ENCODE measurements at places on chromosomes 13 and 19.

DNA sequence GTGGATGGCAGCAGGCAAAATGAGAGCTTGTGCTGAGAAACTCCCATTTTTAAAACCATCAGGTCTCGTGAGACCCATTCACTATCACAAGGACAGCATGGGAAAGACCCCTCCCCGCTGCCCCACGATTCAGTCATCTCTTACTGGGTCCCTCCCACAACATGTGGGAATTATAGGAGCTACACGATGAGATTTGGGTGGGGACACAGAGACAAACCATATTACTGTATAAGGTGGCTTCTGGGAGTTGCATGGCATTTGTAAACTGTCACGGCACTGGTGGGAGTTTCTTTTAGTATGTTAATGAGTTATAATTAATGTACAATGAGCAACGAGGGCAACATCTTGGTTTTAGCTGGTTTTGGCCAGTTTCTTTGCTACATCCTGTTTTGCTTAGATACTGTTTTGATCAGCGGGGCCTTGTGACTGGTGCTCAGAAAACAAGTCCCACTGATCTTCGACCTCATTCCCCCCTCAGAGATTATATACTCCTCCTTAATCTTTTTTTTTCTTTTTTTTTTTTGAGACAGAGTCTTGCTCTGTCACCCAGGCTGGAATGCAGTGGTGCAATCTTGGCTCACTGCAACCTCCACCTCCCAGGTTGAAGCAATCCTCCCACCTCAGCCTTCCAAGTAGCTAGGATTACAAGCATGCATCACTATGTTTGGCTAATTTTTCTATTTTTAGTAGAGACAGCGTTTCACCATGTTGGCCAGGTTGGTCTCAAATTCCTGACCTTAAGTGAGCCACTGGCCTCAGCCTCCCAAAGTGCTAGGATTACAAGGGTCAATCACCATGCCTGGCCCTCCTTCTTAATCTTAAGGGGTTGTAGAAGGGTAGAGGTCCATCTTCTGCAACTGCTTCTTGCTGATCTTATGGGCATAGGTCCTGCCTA is 21.3 kb upstream of the ZNF599 start:
- no peak for DNase-seq

DNA sequence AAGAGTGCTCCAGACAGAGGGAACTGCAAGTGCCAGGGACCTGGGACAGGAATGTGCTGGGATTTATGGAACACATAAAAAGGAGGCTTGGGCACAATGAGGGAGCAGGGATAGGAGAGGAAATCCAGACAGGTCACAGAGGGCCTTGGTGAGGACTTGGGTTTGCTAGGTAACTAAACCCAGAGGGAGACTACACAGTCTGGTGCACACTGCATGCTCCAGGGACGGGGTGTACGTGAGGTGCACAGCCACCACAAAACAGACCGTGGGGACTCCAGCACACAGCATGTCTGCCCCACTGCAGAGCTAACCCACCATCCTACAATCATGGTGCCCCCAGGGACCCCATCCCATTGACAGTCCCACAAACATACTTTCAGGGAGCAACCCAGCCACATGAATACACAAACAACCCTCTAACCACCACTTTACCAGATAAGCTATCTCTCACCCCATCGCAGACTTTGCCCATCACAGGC is 5.5 kb upstream of the ZFP36 start:
- DNase-seq, result no peak

DNA sequence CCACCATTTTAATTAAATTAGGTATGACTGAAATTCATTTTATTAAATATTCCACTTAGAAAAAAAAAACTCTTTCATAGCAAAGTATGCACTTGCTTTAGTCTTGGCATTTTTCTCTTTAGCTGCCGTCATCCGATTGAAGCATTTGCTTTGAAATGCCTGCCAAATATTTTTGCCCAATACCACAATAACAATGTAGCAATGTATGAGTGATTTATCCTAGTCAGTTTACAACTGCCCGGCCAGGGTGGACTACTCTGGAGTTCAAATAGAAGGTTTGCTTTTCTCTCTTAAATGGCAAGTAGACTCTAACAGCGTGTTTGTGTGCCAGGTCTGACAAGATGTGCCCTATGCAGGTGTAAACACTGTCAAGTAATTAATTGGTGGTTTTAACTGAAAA is 675.3 kb upstream of the SGCG start:
- DNase-seq, result no peak

DNA sequence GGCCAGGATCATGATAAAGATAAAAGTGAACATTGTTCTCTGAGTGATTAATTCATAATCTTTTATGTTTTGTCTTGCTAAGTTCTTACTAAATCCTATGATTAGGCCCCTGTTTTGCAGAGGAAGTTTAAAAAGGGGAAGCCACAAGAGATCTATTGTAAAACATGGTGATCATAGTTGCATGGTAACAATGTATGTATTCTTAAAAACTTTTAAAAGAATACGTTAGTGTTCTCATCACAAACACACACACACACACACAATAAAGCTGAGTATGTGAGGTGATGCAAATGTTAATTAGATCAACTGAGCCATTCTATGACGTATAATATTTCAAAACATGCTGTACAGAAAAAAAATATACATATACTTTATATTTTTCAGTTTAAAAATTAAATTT is 51.2 kb downstream of the MBD3L2B start:
- DNase-seq, result no peak

DNA sequence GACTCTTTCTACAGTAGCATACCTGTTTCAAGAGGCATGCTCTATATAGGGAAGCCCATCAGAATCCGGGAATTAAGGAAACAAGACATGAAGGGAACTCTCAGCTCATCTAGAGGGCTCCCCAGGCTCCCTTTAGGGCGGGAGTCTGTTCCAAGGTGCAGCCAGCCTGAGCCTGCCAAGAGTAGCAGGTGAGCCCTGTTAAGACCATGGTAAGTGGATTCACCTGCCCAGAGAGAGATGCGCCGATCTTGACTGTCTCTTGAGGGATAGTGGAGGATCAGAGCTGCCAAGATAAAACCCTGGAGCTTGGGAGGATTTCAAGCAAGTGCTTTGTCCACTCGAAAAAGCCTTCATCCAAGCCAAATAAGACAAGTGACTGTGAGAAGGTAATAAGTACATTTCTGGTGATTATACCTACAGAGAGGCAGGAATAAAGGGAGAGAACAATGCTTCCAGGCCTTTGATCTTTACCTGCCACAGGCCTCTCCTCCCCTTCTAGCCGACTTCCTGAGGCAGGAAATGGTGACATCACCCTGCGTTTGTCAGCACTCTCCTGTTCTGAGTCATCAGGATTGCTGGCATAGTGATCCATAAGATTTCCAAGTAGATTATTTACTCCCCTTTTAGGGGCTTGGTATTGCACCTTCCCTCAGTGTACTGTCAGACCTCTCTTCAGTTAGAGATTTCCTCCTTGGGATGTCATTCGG is 31.5 kb downstream of the KLF5 start:
- no peak for DNase-seq

DNA sequence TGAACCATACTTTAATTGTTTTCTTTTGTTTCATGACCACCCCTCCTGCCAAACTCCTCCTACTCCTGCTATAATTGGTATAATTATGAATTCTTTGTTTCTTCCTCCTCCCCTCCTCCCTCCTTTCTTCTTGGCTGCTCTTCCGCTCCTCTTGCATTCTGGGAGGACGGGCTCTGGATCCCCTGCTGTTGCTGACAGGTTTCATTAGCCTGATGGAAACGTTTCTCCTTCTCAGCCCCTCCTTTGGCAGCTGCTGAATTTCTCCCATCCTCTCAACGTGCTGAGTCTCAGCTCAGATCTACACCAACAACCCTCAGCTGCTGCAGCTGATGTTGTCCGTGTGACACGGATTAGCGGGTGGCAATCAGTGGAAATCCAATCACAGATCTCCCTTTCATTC is 97.1 kb upstream of the UBAC2 start:
- DNase-seq, result no peak

DNA sequence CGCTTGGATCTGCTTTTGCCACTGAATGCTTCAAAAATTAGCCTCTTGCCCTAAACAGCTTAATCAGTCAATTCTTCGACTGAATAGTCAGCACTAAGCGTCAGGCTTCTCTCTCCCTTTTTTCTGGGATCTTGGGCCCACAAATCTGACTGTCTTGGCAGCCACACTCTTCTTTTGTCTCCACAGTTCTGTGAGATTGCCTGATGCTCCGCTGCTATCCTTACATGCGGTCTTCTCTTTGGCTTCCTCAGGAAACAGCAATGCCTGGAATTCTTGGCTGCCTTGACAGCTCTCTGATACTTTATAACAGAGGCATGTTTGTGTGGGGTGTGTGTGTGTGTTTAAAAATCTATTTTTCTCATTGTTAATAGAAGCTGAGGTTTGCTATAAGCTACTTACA is 32.6 kb downstream of the ERCC5 start:
- DNase-seq, result no peak

GRCh38 chr13:41065078-41065477 is 3.8 kb downstream of the WBP4 start:
- no peak for DNase-seq

- no peak for DNase-seq
These were observed 38.7 kb downstream of the SKA3 start for GRCh38 chr13:21137696-21138095.

DNA sequence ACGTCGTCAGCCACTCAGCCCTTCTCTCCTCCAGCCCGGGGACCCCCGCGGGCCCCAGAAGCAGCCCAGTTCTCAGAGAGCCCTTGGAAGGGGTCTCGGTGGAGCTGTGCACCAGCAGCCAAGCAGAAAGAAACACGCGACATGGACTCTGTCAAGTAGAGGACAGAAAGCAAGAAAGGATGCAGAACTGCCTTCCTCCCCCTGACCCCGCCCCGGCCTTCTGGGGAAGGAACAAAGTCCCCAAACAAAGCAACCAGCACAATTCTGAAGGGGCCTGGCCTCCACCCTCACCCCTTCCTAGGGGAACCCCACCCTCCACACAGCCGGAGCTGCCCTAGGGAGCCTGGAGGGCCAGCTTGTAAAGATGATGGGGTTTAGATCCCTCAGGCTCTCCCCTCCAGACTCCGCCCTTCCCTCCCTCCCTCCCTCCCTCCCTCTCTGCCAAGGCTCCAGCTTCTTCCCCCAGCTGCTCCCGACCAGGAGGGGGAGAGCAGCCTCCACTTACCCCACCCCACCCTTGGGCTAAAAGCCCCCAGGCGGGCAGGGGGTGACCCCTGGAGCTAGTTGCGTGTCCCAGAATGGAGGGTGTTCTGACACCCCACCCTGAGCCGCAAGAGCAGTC is 7.8 kb downstream of the LYL1 start:
- DNase-seq, result no peak

- no peak for DNase-seq
These were observed 162.4 kb downstream of the PCDH20 start for GRCh38 chr13:61253105-61253877.

DNA sequence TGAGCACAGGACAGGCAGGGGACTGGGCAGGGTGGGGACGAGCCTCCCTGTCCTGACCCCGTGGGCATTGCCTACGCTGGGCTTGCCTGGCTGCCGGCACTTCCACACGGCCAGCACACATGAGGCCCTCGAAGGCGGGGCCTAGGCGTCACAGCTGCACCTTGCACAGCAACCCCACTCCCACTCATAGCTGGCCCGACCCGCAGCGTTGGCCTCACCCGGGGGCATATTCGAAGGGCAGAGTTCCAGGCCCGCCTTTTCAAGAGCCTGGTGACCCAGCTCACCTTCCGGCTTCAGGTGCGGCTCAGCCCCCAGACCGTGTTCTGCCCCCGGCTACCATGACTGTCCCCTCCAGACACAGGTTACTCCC is 16.9 kb upstream of the PROZ start:
- no peak for DNase-seq

DNA sequence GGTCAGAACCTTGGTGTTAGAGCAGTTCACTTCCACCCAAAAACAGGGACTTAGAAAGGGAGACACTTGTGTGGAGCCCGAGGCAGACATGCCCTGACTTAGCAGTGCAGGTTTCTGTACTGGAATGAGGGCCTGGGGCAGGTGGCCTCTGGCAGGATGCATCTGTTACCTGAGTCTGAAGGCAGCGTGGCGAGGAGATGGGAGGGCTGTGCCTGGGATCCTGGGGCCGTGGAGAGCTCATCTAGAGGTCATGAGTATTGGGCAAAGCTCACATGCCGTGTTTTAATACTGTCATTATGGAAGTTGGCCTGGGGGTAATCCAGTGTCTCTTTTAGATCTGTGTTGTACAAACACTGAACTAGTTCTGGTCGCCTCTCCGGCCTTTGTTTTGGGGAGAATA is 21.4 kb downstream of the KDM4B start:
- DNase-seq, result no peak

DNA sequence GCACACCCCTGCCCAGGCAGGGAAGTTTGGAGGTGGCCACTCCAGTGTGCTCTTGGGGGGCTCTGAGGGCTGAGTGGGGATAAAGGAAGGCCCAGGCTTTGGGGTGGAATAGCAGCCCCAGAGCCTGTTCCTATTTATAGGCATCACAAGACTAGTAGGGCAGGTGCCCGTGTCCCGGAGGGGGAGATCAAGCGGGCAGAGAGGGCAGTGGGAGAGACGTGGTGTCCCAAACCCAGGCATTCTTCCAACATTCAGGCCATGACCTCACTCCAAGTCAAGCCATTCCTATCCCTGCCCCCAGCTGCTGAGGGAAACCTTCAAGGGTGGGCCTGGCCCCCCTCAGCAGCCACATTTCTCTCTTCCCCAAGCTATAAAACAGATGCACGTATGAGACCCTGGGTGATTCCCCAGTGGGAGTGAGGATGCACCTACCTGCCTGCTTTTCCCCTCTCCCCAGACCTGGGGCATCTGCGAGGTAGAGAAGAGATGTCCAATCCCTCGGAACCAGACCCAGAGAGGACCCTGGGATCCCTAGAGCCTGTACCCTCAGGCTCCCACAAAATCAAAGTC is 3.9 kb downstream of the WIZ start:
- DNase-seq, result no peak

GRCh38 chr19:35671818-35672217 is 5.5 kb downstream of the UPK1A start:
- DNase-seq, result no peak

- no peak for DNase-seq
These were observed 10.3 kb downstream of the IER2 start for GRCh38 chr19:13160557-13160956.

- DNase-seq, result no peak
These were observed at the start of gene GSX1 for GRCh38 chr13:27792393-27793218. Gene GSX1, plus strand, starts transcription at chr13:27792483. Its CDS starts 208 bp downstream, at chr13:27792691.

DNA sequence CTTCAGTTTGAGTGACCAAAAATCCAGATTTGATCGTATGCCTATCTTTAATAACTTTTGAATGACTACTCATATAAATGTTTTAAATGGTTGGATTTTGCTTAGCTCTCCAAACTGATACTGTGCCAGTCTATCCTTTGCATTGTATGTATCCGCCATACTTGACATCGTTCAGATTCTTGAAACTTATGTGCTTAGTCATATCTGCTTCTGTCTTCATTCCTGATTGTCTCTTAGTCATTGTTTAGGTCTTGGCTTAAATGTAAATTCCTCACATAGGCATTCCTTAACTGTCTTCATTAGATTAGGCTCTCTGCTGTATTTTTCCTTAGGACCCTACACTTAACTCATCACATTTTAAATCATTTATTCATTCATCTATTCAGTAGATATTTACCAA is 126.0 kb downstream of the PCCA start:
- no peak for DNase-seq

- DNase-seq, result no peak
These were observed 4.2 kb upstream of the LRRC25 start for GRCh38 chr19:18401580-18402112.

- DNase-seq, result no peak
These were observed 746 bp downstream of the RAB3D start for GRCh38 chr19:11338569-11339253.

- no peak for DNase-seq
These were observed 4.0 kb downstream of the SPPL2B start for GRCh38 chr19:2332341-2333026.

All from stimulated activated CD8-positive, alpha-beta memory T cell treated with anti-CD3 and anti-CD28 coated beads, Interleukin-7, amount 100 ng/mL, for 1 hour (primary cell).